ENCODE measurements at places on chromosomes 3 and 15. TPM values are rescaled to one million over a fixed set of nuclear protein-coding genes. Genes with fewer than 3 reads are reported as not detected.

DNA sequence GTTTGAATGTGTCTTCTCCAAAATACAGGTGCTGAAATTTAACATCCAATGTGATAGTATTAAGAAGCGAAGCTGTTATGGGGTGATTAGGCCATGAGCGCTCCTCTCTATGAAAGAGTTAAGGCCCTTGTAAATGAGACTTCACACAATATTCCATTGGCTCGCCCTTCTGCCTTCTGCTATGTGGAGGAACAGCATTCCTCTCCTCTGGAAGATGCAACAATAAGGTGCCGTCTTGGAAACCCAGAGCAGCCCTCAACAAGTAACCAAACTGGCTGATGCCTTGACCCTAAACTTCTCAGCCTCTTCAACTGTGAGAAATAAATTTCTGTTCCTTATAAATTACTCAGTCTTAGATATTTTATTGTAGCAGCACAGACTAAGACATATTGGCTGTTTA, 874.6 kb downstream of the ROBO1 start:
- H3K27ac ChIP-seq, result no peak overlapping the region
- no peak overlapping the region for H3K4me3 ChIP-seq
- no peaks in the 10 kb centered on the region for H3K4me1 ChIP-seq
- H3K36me3 ChIP-seq, result no peaks in the 10 kb centered on the region

- H3K27ac ChIP-seq, result no peak overlapping the region
- H3K36me3 ChIP-seq, result no peaks in the 10 kb centered on the region
- no peak overlapping the region for H3K4me3 ChIP-seq
- H3K27me3 ChIP-seq, result no peaks in the 10 kb centered on the region
- no peak for DNase-seq
Observed at GRCh38 chr15:33729653-33730052, 238.6 kb upstream of the CHRM5 start.

GRCh38 chr3:197305854-197306253, 7.4 kb upstream of the DLG1 start:
- H3K36me3 ChIP-seq, result no peaks in the 10 kb centered on the region
- no peak for DNase-seq
- H3K4me3 ChIP-seq, result no peak overlapping the region
- no peaks in the 10 kb centered on the region for H3K27me3 ChIP-seq

DNA sequence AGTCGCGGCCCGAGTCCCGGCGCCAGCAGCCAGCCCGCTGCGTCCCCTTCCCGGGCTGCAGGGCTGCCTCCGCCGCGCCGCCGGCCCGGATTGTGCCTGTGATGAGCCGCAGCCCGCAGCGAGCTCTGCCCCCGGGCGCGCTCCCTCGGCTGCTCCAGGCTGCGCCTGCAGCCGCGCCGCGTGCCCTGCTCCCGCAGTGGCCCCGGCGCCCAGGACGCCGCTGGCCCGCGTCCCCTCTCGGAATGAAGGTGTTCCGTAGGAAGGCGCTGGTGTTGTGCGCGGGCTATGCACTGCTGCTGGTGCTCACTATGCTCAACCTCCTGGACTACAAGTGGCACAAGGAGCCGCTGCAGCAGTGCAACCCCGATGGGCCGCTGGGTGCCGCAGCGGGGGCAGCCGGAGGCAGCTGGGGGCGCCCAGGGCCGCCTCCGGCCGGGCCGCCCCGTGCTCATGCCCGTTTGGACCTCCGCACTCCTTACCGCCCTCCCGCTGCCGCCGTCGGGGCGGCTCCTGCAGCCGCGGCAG, 1.2 kb downstream of the CHST2 start:
- no peaks in the 10 kb centered on the region for H3K4me1 ChIP-seq
- H3K27me3 ChIP-seq, result no peaks in the 10 kb centered on the region
- H3K27ac ChIP-seq, result no peak overlapping the region

- no peaks in the 10 kb centered on the region for H3K36me3 ChIP-seq
- H3K4me1 ChIP-seq, result no peaks in the 10 kb centered on the region
- no peak for DNase-seq
- no peaks in the 10 kb centered on the region for H3K27me3 ChIP-seq
- no peak overlapping the region for H3K27ac ChIP-seq
- no peak overlapping the region for H3K4me3 ChIP-seq
Observed at GRCh38 chr3:196609805-196610515, 29.5 kb upstream of the NRROS start.

Gene SUMF1
- 26.5 TPM for total RNA-seq

Gene CCR5
- total RNA-seq, result 5.7 TPM

Gene PLA2G4F
- total RNA-seq, result not detected

Gene COMMD2
- total RNA-seq, result 34.4 TPM

Measured in aorta (tissue), 5 donors.